Activated CD4-positive, alpha-beta memory T cell treated with anti-CD3 and anti-CD28 coated beads for 36 hours (primary cell): ENCODE measurements at places on chromosomes 2 and 18. TPM values are rescaled to one million over a fixed set of nuclear protein-coding genes. Genes with fewer than 3 reads are reported as not detected.

GRCh38 chr2:138060301-138060635 lies 96.0 kb downstream of the HNMT start:
- DNase-seq = no peak
- H3K36me3 ChIP-seq = no peaks in the 10 kb centered on the region
- no peak overlapping the region for H3K4me3 ChIP-seq

- no peak overlapping the region for H3K27ac ChIP-seq
- no peaks in the 10 kb centered on the region for H3K4me1 ChIP-seq
- peaks cover 41% of the 10 kb centered on the region for H3K27me3 ChIP-seq
- no peak overlapping the region for H3K4me3 ChIP-seq
- no peaks in the 10 kb centered on the region for H3K36me3 ChIP-seq
Observed at GRCh38 chr2:88141952-88142351, 14.1 kb upstream of the FABP1 start.

- H3K4me1 ChIP-seq = no peaks in the 10 kb centered on the region
- H3K36me3 ChIP-seq = no peaks in the 10 kb centered on the region
- no peak for DNase-seq
- H3K27me3 ChIP-seq = peaks cover 2% of the 10 kb centered on the region
Observed at GRCh38 chr2:48883661-48884060, 128.1 kb upstream of the LHCGR start.

- peaks cover 21% of the 10 kb centered on the region for H3K4me1 ChIP-seq
- no peak overlapping the region for H3K27ac ChIP-seq
- no peak for DNase-seq
- H3K27me3 ChIP-seq = no peaks in the 10 kb centered on the region
Observed at GRCh38 chr2:64980183-64980582, 9.0 kb upstream of the SLC1A4 start.

GRCh38 chr2:18701981-18702380 lies 112.6 kb upstream of the NT5C1B start:
- H3K27me3 ChIP-seq = no peaks in the 10 kb centered on the region
- H3K4me1 ChIP-seq = no peaks in the 10 kb centered on the region
- no peaks in the 10 kb centered on the region for H3K36me3 ChIP-seq
- H3K4me3 ChIP-seq = no peak overlapping the region

DNA sequence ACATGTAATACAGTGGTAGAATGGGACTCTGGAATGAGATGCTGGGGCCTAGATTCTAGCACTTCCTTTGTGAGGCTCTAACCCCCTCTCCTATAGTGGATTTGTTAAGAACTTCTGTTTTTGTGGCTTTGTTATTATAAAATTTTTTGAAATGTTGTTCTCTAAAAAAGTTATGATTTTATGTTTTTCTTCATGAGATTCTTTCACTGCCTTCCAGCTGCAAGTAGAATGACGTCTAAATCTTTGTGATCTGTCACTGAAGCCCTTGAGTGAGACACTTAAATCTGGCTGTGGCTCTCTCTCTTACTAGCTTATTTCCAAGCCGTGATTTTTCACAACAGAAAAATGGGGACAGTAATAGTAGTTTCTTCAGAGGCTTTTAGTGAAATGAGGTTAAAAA lies 1.6 kb downstream of the CASP8 start:
- H3K4me3 ChIP-seq = peak overlapping the region; percentile 100
- no peak for DNase-seq
- H3K27me3 ChIP-seq = no peaks in the 10 kb centered on the region
- peak overlapping the region; percentile 100 for H3K27ac ChIP-seq
- peaks cover 70% of the 10 kb centered on the region for H3K4me1 ChIP-seq

DNA sequence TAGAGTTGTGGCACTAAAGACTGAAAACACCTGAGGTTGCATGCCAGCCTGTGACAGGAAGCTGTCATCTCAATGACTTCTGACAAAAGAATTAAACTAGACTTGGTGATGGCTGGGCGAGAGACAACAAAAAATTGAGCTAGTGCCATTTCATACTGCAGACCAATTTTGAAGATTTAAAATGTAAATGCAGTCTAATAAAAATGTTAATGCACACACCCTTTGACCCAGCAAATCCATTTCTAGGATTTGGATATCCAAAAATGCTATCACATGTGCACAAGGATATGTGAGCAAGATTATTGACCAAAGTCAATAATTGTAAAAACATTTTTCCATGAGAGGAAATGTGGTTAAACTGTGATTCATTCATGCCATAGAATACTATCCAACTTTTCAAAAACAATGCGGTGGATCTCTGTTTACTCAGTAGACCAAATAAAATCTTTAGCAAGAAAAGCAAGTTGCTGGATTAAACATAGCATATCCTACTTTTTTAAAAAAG lies 5.6 kb downstream of the FBXO36 start:
- no peaks in the 10 kb centered on the region for H3K27me3 ChIP-seq
- DNase-seq = no peak
- no peaks in the 10 kb centered on the region for H3K36me3 ChIP-seq
- no peak overlapping the region for H3K4me3 ChIP-seq
- H3K27ac ChIP-seq = no peak overlapping the region
- peaks cover 17% of the 10 kb centered on the region for H3K4me1 ChIP-seq

DNA sequence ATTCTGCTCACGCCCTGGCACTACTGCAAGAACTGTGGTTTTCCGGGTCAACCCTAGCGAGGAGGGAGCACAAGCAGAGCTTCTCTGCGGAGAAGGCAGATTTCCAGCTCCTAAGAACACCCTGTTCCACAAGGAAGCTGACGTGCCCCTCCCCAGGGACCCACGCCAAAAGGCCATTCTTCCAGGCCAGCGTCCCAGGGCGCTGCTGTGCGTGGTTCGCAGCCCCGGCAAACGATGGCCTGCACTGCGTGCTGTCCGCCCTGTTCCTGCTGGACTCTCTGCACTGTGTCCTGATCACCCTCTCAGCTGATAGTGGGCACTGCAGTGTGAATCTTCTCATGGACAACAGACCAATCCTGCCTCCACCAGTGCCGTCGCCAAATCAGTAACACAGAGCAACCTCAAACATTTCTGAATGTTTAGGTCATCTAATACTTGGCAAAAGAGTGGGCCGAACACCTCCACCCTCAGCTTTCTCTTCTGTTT lies 49.1 kb downstream of the ADI1 start:
- no peak overlapping the region for H3K4me3 ChIP-seq
- no peaks in the 10 kb centered on the region for H3K4me1 ChIP-seq
- peaks cover 21% of the 10 kb centered on the region for H3K36me3 ChIP-seq
- H3K27me3 ChIP-seq = no peaks in the 10 kb centered on the region

- H3K4me1 ChIP-seq = no peaks in the 10 kb centered on the region
- no peak overlapping the region for H3K27ac ChIP-seq
- no peaks in the 10 kb centered on the region for H3K36me3 ChIP-seq
- H3K4me3 ChIP-seq = no peak overlapping the region
- DNase-seq = no peak
Observed at GRCh38 chr2:109648041-109648527, 33.9 kb downstream of the SOWAHC start.

DNA sequence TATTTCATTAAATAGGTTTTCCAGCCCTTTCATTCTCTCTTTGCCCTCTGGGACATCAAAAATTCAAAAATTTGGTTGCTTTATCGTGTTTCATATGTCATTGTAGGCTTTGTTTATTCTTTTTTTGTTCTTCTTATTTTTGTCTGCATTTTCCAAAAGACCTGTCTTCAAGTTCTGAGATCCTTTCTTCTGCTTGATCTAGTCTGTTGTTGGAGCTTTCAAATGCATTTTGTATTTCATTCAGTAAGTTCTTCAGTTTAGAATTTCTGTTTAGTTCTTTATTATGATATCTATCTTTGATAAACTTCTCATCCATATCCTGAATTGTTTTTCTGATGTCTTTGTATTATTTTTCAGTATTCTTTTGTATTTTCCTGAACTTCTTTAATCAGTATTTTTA lies 123.6 kb downstream of the XRCC5 start:
- DNase-seq = no peak
- no peak overlapping the region for H3K27ac ChIP-seq
- H3K27me3 ChIP-seq = no peaks in the 10 kb centered on the region
- H3K4me1 ChIP-seq = no peaks in the 10 kb centered on the region

DNA sequence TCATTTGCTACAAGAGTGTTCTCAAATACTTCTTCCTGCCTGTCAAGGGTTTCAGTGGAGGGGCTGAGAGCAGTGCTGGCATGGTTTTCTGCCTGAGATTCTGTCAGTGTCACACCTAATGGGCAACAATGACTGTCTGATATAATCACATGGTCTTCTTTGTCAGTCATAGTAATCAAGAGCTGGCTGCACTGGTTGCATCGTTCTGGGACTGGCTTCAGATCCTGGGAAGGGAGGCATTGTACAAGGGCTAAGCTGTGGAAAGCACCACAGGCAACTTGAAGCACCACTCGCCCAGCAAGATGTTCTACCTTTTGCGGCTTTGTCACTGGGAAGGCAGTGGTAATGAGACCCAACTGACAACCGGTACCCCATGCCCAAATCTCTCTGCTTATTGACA lies 19.6 kb downstream of the ALS2 start:
- H3K4me3 ChIP-seq = no peak overlapping the region
- H3K36me3 ChIP-seq = peaks cover 17% of the 10 kb centered on the region
- no peaks in the 10 kb centered on the region for H3K4me1 ChIP-seq

DNA sequence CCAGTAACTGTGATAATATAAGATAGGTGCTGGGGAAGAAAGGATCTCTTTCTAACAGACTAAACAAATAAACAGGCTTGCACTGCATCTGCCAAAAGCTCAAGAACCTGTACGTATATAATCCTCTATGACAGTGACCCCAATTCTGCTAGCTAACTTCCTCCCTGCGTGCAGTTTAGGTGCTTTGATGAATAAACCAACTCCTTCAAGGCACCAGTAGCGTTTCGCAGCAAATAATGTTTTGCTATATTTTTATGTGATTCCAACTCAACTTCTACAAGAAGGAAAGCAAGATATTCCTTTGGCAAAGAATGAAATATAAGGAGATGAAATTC lies 135.5 kb upstream of the CHAC2 start:
- no peak overlapping the region for H3K4me3 ChIP-seq
- H3K36me3 ChIP-seq = no peaks in the 10 kb centered on the region
- no peaks in the 10 kb centered on the region for H3K27me3 ChIP-seq
- H3K27ac ChIP-seq = no peak overlapping the region
- no peak for DNase-seq

DNA sequence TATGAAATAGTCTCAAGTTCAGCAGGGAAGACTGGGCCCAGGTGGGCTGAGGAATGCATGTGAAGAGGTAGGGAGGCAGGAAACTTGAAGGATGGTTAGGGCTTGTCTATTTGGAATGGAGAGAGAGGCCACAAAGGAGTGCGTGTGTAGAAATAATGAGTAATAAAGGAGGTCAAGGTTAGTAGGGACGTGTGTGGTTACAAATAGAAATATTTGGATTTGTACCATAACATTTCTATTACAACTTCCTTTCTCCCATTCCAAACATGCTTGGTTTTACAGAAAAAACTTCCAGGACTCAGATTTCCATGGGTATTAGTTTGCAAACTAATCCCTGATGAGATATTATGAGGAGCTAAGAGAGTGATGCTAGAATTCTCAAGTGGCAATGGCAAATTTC lies 280.6 kb downstream of the NCKAP5 start:
- no peak overlapping the region for H3K4me3 ChIP-seq
- DNase-seq = no peak
- H3K27me3 ChIP-seq = no peaks in the 10 kb centered on the region
- H3K27ac ChIP-seq = no peak overlapping the region
- H3K4me1 ChIP-seq = no peaks in the 10 kb centered on the region

GRCh38 chr18:76395609-76396008 lies 99.4 kb downstream of the ZNF516 start:
- H3K4me3 ChIP-seq = no peak overlapping the region
- no peaks in the 10 kb centered on the region for H3K27me3 ChIP-seq
- H3K27ac ChIP-seq = no peak overlapping the region
- no peaks in the 10 kb centered on the region for H3K36me3 ChIP-seq
- no peak for DNase-seq

DNA sequence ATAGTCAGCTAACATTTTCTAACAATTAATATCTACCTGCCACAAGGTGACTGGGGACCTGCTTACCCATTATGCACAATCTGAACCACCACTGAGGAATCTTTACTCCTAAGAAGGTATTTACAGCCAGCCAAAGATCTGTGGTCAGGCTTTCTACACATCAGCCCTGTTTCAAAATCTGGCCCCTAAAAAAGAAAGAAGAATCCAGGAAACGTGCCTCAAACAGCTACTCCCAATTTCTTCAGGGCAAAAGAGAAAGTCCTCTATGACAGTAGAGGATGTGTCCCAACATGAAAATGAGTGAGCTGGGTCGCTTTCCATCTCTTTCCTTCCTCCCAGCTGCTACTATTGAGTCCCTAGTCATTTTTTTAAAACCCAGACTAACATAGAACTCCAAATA lies 79.5 kb downstream of the EPB41L3 start:
- H3K27ac ChIP-seq = no peak overlapping the region
- no peak overlapping the region for H3K4me3 ChIP-seq
- H3K27me3 ChIP-seq = peaks cover 1% of the 10 kb centered on the region
- no peaks in the 10 kb centered on the region for H3K36me3 ChIP-seq

- no peak overlapping the region for H3K4me3 ChIP-seq
- H3K27me3 ChIP-seq = peaks cover 30% of the 10 kb centered on the region
- no peaks in the 10 kb centered on the region for H3K36me3 ChIP-seq
- H3K4me1 ChIP-seq = peaks cover 10% of the 10 kb centered on the region
- H3K27ac ChIP-seq = no peak overlapping the region
Observed at GRCh38 chr2:71452565-71452964, 796 bp upstream of the DYSF start.

DNA sequence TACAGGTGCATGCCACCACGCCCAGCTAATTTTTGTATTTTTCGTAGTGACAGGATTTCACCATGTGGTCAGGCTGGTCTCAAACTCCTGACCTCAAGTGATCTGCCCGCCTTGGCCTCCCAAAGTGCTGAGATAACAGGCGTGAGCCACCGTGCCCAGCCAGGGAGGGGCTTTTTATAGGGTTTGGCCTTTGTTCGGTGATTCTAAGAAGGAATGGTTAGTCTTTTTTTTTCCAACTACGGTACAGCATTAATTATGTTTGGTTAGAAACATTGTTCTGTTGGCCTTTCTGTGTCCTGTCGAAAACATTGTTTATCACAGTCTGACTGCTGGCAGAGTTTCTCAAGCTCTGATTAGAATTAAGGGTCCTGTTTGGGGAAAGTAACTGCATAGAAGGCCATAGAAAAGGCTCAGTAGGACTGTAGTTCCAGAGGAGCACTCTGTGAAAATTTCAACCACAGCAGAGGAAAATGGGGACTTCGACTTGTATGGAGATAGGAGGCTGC lies 19.3 kb upstream of the SMCHD1 start:
- no peaks in the 10 kb centered on the region for H3K27me3 ChIP-seq
- H3K4me1 ChIP-seq = peaks cover 84% of the 10 kb centered on the region
- no peak for DNase-seq
- H3K27ac ChIP-seq = peak overlapping the region; percentile 92

DNA sequence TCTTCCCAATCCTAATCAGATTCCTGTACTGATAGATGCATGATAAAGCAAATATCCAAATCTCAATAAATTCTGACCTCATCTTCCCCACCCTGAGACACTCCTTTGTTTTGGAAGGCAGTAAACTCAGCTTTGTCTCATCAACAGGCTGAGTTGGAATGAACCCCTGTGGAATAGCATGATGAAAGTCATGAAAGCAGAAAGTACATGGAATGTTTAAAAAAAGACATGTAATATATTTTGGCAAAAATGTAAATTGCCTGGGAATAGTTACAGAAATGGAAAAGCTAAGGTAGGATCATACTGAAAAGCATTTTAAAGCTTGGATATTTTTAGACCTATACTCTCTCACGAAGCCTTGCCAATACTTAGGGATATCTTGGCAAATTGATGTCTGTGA lies 468.7 kb upstream of the CDH7 start:
- H3K27ac ChIP-seq = no peak overlapping the region
- peaks cover 2% of the 10 kb centered on the region for H3K36me3 ChIP-seq
- H3K4me3 ChIP-seq = no peak overlapping the region
- no peaks in the 10 kb centered on the region for H3K27me3 ChIP-seq
- DNase-seq = no peak

ASTL gene
- total RNA-seq = 2.4 TPM

WBP1 gene
- 32.9 TPM for total RNA-seq

LRRTM1 gene
- total RNA-seq = not detected

TAF4B gene
- 12.5 TPM for total RNA-seq

MEP1B gene
- 0.10 TPM for total RNA-seq

ODC1 gene
- total RNA-seq = 142 TPM
